ENCODE measurements at places on chromosomes 2 and 18.
A peak's percentile ranks its signal among the peaks of the same experiment; 100 is the strongest.

GRCh38 chr2:20568501-20569463 lies 82.1 kb downstream of the HS1BP3 start:
- peak; percentile 14 for DNase-seq

DNA sequence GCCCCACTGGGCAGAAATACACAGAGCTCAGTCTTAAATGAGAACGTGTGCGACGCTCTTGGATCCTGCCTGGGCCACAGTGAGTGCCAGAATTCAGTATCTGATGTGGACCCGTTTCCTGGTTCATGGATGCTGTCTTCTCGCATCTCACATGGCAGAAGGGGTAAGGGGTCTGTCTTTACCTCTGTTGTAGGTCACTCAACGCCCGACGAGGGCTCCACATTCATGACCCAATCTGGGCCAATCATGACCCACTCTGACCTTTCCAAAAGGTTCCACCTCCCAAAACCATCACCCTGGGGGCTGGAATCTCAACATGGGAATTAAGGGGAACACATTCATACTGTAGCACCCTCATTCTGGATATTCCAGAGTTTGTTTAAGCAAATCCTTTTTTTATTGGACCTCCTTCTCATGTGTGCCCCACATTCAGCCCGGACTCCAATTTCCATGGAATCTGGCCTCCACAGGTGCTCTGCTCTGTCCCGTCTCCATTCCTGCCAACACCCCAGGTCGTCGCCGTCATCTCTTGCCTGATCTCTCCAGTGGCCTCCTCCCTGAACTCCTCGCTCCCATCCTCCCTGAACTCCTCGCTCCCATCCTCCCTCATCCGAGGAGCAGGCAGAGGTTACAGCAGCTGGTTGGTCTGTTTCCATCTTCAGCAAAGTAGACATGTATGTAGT lies 78.9 kb upstream of the OTOS start:
- no peak for DNase-seq

DNA sequence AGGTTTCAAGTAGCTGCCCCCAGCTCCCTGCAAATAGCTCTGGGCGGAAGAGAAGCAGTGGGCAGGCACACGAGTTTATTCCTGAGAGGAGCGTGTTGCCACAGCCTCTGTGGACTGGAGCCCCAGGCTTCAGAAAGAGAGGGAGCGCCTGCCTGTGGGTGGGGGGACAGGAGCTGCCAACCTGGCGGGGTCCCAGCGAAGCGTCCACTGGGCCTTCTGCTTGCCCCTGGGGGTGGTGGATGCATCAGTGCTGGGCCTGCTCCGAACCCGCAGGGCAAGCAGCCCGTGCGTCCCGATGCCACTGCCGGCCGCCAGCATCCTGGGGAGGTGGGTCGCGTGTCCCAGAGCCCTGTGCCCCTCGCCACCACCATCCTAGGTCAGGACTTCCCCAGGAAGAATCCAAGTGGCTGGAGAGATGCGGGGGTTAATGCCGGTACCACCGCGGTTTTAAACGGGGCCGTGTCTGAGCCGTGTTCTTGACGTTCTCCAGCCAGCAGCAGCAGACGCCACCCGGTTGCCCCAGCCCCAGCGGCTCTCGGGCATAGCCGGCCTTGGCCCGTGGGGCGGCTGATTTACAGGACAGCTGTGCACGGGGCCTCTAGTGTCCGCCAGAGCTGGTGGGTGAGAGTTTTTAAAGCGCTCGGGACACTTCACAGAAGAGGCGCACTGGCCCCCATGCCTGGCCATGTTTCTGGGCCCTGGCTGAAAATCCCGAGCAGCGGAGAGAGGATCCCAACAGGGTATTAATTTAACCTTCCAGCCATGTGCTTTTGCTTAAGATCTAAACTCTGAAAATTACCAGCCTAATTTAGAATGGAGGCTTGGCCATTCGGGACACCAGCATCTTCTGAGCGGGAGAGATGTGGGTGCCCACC lies 84.7 kb downstream of the NFATC1 start:
- no peak for DNase-seq

DNA sequence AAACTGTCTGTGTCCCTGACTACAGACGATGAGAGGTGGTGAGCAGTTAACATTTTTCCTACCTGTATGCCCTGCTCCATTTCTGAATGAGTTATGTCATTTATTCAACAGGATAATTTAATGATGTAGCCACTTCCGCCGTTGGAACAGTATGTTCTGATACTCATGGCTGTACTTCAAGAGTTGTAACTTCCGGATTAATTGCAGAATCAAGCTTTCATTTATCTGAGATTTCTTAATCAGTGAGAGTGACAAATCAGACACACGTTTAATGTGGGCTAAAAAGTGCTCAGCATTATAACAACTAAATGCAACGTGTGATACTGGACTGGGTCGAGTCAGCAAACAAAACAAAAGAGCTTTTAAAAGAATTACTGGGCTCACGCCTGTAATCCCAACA lies 107.7 kb downstream of the KCTD1 start:
- DNase-seq, result no peak

DNA sequence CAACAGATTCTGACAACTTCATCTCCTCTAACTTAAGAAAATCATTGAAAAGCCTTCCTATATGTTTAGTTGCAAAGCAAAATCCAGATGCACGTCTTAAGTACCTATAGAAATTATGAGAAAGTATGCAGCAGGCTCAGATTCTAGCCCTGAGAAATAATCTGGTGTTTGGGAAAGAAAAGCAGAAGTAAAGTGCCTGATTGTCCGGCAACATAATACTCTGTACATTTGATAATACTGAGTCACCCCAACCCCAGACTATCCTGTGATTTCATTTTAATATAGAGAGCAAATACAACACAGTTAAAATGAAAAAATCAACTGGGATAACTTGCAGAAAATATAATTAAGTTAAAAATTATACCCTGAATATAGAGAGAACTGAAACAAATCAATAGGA lies 13.5 kb downstream of the RFX8 start:
- DNase-seq, result no peak

DNA sequence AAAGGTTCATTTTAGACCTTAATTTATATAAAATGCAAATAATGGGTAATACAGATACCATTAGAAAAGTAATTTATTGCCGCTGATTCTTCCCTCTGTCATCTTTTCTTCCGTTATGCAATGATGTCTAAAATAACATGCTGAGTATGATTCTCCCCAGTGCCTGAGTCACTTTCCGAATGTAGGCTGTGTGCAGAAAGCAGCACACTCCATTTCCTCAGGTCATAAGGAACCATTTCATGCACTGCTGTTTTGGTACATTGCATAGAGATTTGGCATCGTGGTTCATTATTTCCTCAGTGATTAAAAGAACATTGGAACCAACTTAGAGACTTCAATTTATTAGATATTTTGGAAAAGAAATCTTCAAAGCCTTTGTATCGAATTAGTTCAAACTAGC lies 173.5 kb downstream of the CDH2 start:
- peak; percentile 18 for DNase-seq

GRCh38 chr2:192029089-192029488 lies 165.6 kb downstream of the TMEFF2 start:
- peak; percentile 22 for DNase-seq

- DNase-seq, result peak; percentile 76
Observed at GRCh38 chr2:98444436-98445176, at the start of gene INPP4A. TSS of gene INPP4A (plus strand) at chr2:98444858. CDS start at chr2:98520049, 75,191 bp downstream.

- no peak for DNase-seq
Observed at GRCh38 chr2:88067189-88067588, 436 bp upstream of the SMYD1 start.

DNA sequence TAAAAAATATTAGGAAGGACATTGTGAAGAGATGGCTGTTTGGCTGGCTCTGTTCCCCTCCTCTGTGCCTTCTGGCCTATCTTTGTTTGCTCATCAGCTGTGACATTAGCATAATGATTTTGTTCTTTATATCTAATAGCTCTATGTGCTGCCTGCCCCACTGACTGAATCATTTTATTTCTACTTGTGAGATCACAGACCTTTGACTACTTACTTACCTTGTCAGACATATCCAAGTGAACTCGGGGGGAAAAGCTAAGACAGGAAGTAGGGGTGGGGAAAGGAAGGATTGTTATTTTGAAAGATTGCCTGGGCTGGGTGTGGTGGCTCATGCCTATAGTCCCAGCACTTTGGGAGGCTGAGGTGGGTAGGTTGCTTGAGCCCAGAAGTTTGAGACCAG lies 104.2 kb downstream of the ASAP2 start:
- peak; percentile 76 for DNase-seq
